ENCODE measurements at places on chromosomes 12 and 14.

DNA sequence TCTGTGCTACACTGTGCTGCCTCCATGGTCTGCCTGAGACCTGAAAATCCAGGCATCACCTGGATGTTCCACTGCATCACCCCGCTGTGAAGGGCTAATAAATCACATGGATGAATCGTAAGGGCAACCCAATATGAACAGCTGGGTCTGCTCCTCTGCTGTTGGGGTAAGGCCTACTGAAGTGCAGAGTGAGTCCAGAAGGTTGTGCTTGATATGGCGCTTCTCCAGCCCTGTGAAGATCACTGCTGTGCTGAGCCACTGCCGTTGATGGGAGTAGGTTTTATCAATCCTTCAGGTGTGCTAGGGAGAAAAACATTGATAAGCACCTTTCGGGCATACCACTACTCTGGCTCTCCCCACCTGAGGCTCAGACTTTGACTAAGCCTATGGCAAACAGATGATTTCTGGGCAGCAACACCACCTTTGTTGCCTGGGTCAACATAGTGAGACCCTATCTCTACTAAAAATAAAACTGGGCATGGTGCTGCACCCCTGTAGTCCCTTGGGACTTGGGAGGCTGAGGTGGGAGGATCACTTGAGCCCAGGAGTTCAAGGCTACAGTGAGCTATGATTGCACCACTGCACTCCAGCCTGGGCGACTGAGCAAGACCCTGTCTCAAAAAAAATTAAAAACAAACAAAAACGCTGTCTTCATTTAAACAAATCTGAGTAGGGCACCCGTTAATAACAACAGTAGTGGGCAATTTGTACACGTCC lies 1.7 kb downstream of the ACVRL1 start:
- DNase-seq, result no peak

GRCh38 chr12:6751767-6752166 lies 1.2 kb downstream of the MLF2 start:
- no peak for DNase-seq

- DNase-seq, result no peak
These were observed 133.4 kb downstream of the KIF21A start for GRCh38 chr12:39309516-39309915.

GRCh38 chr14:52079239-52079959 lies 10.5 kb upstream of the NID2 start:
- no peak for DNase-seq
